ENCODE measurements at places on chromosomes 2 and 18.

- no peaks in the 10 kb centered on the region for H3K36me3 ChIP-seq
- H3K27me3 ChIP-seq = no peaks in the 10 kb centered on the region
- DNase-seq = no peak
Measured at GRCh38 chr2:30104307-30104706, 42.5 kb upstream of the YPEL5 start.

DNA sequence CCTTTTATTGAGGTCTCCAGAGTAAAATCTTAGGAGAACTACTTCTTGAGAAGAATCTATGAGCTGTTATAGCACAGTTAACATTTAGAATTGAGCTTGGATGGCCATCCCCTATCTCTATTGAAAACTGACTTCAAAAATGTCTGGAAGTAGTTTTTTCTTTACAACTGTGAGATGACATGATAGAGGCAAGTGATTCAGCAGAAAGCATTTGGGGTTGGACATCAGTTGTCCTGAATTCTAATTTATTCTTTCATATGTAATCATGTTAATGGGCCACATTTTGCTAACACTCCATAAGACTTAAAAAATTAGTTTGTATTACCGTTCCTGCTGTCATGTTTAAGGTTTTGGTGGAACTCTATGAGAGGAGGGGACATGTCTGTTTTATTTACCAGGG lies 237.0 kb upstream of the SLC14A2 start:
- H3K4me1 ChIP-seq = no peaks in the 10 kb centered on the region
- H3K27me3 ChIP-seq = no peaks in the 10 kb centered on the region
- no peak overlapping the region for H3K4me3 ChIP-seq
- no peak for DNase-seq

GRCh38 chr2:74532222-74532621 lies 2.5 kb downstream of the HTRA2 start:
- H3K27ac ChIP-seq = no peak overlapping the region
- no peak overlapping the region for H3K4me3 ChIP-seq
- H3K36me3 ChIP-seq = no peaks in the 10 kb centered on the region
- no peaks in the 10 kb centered on the region for H3K27me3 ChIP-seq

DNA sequence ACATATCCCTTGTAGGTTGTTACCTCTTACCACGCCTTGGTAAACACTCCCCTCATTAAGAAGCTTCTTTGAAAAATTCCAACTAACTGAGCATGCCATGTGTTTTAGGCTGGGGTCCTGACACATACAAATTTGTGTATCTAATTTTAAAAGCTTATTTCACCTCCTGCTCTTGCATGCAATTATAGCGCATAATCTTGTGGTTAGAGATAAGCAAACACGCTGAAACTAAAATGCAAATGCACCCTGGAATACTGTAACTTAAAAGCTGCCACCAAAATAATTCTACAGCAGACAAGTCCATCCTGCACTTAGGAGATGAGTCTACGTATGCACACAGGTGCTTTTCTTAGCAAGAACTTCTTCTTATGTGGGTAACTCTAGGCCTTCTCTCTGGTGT lies 990.2 kb downstream of the TSN start:
- no peaks in the 10 kb centered on the region for H3K4me1 ChIP-seq
- H3K4me3 ChIP-seq = no peak overlapping the region
- no peak overlapping the region for H3K27ac ChIP-seq
- H3K27me3 ChIP-seq = no peaks in the 10 kb centered on the region

GRCh38 chr2:17387591-17387990 lies 130.6 kb downstream of the RAD51AP2 start:
- no peak for DNase-seq
- no peaks in the 10 kb centered on the region for H3K27me3 ChIP-seq
- no peak overlapping the region for H3K27ac ChIP-seq
- H3K36me3 ChIP-seq = no peaks in the 10 kb centered on the region

DNA sequence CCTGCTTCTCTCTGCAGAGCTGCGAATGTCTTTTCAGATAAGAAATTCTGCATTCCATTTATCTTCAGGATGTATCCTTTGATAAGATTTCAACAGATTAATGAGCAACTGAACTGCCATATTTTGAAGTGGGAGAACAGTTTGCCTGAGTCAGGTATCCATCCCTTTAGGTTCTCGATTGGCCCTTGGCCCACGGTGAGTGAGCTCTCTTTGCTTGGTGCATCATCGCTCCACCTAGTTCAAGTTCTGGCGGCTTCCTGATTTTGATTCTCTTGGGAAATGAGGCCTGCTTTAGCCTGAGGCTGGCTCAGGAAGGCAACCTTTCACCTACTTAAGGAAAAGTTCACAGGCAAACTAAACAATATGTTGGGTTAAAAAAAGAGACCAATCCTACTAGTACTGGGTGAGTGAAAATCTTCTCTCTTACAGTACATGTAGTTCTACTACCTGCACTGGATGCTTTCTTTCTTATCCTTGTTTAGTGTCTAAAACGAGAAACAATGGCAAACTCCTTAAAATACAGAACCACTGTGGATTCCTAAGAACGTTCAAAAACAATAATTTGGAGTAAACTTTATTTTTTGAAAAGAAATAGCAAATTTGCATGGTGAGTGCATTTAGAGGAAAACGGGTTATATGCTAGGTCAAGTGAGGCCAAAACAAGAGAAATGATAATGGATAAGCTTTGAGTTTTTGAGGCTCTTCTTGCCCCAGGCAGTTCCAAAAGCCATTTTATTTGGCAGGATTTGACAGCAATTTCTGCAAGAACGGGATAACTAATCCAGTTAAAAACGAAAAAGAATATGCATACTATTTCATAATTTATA lies 837 bp upstream of the ACSL3 start:
- peaks cover 20% of the 10 kb centered on the region for H3K4me1 ChIP-seq
- no peaks in the 10 kb centered on the region for H3K27me3 ChIP-seq
- peak overlapping the region; percentile 90 for H3K27ac ChIP-seq
- DNase-seq = no peak
- H3K4me3 ChIP-seq = peak overlapping the region; percentile 82
- no peaks in the 10 kb centered on the region for H3K36me3 ChIP-seq

DNA sequence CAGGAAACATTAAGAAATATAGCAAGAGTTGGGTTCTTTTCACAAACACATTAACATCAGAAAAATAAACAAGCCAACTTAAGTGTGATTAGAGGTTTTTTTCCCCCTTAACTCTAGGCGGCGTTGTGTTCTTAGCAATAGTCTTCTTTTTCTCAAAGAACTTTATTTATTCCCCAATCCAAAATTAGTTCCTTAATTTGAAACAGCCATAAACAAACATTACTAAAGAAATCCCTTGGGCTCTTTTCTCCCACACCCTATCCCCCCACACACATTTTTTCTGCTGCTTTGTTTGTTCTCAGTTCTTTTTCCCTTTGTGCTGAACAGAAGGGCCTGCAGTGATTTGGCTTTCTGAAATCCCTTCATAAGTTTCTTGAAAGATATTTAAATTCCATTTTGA lies 13.2 kb upstream of the MYO1B start:
- no peaks in the 10 kb centered on the region for H3K27me3 ChIP-seq
- H3K27ac ChIP-seq = no peak overlapping the region
- H3K36me3 ChIP-seq = no peaks in the 10 kb centered on the region
- DNase-seq = no peak

DNA sequence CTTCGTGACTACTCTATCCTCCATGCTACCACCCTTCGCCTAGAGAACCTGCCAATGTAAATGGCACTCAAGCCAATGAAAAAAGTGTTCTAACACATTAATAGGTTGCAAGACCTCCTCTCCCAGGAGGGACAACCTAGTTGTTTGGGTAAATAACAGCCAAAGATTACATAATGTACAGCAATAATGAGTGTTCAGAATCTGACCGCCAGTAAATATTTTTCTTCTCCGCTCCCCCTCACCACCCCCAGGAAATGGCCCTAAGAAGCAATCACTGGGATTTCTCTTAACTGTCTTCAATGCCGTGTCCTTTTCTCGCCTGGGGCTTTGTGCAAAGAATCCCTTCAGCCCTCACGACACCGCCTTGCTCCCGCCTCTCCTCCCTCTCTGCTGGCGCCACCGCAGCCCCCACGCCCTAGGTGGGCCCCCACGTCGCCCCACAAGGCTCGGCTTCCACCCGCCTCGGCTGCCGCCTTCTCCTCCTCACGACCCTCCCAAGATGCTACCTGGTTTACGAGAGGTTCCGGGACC lies 458 bp downstream of the HYCC2 start:
- peak overlapping the region; percentile 83 for H3K27ac ChIP-seq
- peak overlapping the region; percentile 92 for H3K4me3 ChIP-seq
- peaks cover 34% of the 10 kb centered on the region for H3K4me1 ChIP-seq
- H3K36me3 ChIP-seq = peaks cover 4% of the 10 kb centered on the region

DNA sequence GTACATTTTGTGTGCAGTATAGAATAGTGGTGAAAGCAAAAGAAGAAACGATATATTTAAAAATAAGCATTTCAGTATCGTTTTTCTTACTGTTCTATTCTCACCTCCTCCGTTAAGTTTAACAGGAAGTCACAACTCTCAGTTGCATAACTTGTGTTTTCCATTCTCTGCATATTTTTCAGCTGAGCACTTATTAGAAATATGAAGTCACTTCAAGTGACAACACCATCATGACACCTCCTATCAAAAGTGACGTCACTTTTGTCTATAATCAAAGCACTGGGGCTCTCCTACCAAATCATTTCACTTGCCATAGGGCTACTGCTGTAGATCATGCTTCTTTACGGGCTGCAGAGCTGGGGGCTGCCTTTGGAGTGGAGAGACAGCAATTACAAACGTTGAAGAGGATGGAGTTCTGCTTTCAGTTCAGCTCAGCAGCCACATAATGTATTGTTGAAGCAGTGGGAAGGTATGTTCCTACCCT lies 36.3 kb downstream of the STAT4 start:
- no peaks in the 10 kb centered on the region for H3K36me3 ChIP-seq
- peak overlapping the region; percentile 26 for H3K27ac ChIP-seq
- H3K4me3 ChIP-seq = no peak overlapping the region
- H3K4me1 ChIP-seq = peaks cover 53% of the 10 kb centered on the region
- H3K27me3 ChIP-seq = no peaks in the 10 kb centered on the region
- peak; percentile 70 for DNase-seq

- no peak for DNase-seq
- no peak overlapping the region for H3K27ac ChIP-seq
- no peaks in the 10 kb centered on the region for H3K27me3 ChIP-seq
- H3K4me1 ChIP-seq = no peaks in the 10 kb centered on the region
Measured at GRCh38 chr2:14749884-14750283, 117.4 kb downstream of the LRATD1 start.

DNA sequence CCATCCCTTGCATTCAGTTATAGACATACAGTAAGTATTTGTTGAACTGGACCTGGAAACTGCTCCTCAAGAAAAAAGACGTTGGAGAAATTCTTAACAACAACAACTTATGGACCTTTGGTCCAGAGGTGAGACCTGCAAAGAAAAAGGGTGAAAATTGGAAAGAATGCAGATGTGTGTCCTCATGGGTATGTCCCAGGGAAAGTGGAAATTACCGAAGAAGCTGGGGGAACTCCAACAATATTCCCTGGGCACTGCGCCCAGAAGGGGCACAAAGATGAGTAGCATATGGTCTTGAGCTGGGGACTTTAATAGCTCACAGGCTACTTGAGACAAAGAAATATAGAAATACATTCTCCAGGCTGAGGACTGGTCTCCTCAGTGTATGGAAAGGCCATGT lies 35.5 kb upstream of the YWHAQ start:
- H3K27ac ChIP-seq = no peak overlapping the region
- no peaks in the 10 kb centered on the region for H3K36me3 ChIP-seq
- no peaks in the 10 kb centered on the region for H3K27me3 ChIP-seq

GRCh38 chr18:80022613-80023012 lies 11.6 kb upstream of the RBFA start:
- no peaks in the 10 kb centered on the region for H3K4me1 ChIP-seq
- peak overlapping the region; percentile 2 for H3K4me3 ChIP-seq
- DNase-seq = peak; percentile 23
- no peak overlapping the region for H3K27ac ChIP-seq
- H3K36me3 ChIP-seq = no peaks in the 10 kb centered on the region
- no peaks in the 10 kb centered on the region for H3K27me3 ChIP-seq

- H3K4me3 ChIP-seq = no peak overlapping the region
- DNase-seq = no peak
- H3K27me3 ChIP-seq = no peaks in the 10 kb centered on the region
- no peaks in the 10 kb centered on the region for H3K36me3 ChIP-seq
- peaks cover 62% of the 10 kb centered on the region for H3K4me1 ChIP-seq
Measured at GRCh38 chr2:197274937-197275336, 35.6 kb downstream of the ANKRD44 start.

DNA sequence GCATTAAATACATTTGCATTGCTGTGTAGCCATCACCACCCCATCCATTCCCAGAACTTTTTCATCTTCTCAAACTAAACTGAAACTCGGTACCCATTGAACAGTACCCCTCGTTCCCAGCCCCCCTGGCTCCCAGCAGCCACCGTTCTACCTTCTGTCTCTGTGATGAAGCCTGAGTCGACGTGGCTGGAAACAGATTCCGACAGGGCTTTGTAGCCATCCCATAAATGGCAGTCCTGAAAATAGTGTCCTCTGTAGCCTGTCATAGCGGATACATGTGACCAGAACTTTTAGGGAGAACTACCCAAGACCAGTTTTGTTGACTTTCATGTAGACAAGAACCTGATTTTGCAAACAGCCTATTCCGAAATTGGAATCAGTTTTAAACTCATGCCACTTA lies 59.1 kb downstream of the TSHZ1 start:
- H3K36me3 ChIP-seq = no peaks in the 10 kb centered on the region
- no peaks in the 10 kb centered on the region for H3K4me1 ChIP-seq
- no peak overlapping the region for H3K27ac ChIP-seq
- DNase-seq = no peak
- H3K4me3 ChIP-seq = no peak overlapping the region
- no peaks in the 10 kb centered on the region for H3K27me3 ChIP-seq

GRCh38 chr2:119544075-119544938 lies at the start of gene CFAP221:
Gene CFAP221 (plus strand): TSS chr2:119544449. CDS start chr2:119546132, 1,683 bp downstream.
- DNase-seq = no peak
- H3K27me3 ChIP-seq = no peaks in the 10 kb centered on the region
- H3K36me3 ChIP-seq = no peaks in the 10 kb centered on the region
- H3K4me3 ChIP-seq = no peak within 1 kb of the TSS
- H3K4me1 ChIP-seq = no peaks in the 10 kb centered on the region

DNA sequence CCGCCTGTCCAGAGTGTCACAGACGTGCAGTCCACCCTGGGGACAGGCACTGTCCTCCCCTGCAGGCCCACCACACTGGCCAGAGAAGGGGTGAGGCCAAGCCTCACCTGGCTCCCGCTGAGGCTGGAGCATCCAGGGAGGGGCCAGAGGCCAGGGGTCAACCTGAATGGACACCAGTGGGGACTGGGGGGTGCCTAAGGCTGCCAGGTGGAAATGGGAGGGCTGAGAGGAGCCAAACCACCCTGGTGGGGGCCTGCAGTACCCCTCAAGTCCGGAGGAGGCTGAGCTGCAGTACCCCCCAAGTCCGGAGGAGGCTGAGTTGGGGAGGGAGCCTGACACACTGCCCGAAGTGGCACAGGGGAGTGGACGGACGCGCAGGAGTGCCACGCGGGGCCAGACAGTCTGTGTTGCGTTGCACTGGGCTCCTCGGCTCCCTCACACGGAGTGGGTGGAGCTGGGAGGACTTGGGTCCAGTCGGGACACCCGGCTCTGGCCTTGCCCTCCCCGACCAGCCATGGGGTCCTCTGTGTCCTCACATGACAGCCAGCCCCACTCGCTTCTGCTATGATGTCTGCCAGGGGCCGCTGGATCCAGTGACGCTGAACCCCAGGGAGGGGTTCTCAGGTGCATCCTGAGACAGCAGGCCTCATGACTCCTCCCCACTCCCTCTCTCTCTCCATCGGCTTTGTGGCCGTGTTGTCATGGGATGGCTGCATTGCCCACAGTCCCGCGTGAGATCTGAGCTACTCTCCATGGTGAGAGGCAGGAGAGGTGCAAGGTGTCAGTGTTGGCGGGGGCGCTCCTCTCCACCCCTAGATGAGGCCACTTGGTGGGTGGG lies 22.3 kb upstream of the GPC1 start:
- no peak overlapping the region for H3K4me3 ChIP-seq
- no peak overlapping the region for H3K27ac ChIP-seq
- H3K36me3 ChIP-seq = no peaks in the 10 kb centered on the region
- no peaks in the 10 kb centered on the region for H3K27me3 ChIP-seq
- no peak for DNase-seq

All from naive thymus-derived CD4-positive, alpha-beta T cell (primary cell).